ENCODE measurements at places on chromosomes 5 and 9. TPM values are rescaled to one million over a fixed set of nuclear protein-coding genes. Genes with fewer than 3 reads are reported as not detected.

CTXN3 gene
- total RNA-seq = 0.09 TPM

ESM1 gene
- not detected for total RNA-seq

LIX1 gene
- 164 TPM for total RNA-seq

DNA sequence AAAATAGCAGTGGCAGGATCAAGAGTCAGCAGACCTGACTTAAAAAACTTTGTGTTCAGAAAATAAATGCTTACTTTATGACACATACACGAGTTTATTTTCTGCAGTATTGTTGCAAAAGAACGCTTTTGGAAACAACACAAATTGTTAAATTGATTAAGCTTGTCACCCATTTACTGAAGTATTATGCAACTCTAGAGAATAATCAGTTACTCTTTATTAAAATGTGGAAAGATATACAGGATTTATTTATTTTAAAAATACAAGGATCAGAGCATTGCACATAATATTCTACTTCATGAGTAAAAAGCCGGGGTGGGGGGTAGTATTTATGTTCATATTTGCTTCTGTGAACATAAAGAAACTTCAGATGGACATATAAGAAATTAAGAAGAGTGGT, 20.0 kb downstream of the FYB1 start:
- DNase-seq = no peak

CLINT1 gene
- total RNA-seq = 58.4 TPM

LRRC19 gene
- not detected for total RNA-seq

DNA sequence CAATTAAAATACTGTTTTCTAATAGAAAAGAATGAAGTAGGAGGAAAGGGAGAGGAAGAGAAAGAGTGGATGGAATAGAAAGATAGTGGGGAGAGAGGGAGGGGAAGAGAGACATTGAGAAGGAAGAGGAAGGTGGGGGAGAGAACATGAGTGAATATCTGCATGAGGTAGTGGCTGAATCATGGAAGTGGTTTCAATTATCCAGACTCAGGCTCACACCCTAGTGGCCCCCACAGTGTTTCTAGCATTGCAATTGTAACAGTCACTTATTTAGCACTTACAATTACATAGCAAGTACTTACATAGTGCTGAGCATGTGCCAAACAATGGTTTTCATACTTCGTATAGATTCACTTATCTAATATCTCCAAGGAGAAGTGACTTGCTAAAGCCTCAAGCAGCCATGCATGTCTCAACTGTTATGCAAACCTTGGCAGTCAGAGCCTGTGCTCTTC, 72.7 kb downstream of the CAST start:
- no peak for DNase-seq

DNA sequence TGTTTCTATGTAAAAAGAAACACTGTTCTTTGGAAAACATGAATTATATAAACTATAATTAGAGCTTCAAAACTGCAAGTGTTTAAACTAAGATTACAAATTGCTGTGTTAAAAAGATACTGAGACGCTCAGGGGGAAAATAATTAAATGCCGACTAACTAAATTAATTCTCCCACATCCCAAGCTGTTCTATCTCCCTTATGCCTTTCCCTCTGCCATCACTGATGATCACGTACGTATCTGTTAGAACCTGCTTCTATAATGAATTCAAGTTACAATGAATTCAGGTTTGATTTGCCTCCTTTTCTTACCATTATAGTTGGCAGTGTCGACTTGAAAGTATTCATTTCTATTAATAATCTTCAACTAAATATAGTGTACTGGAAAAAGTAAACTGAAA, 349.9 kb upstream of the CDH6 start:
- DNase-seq = no peak

DNA sequence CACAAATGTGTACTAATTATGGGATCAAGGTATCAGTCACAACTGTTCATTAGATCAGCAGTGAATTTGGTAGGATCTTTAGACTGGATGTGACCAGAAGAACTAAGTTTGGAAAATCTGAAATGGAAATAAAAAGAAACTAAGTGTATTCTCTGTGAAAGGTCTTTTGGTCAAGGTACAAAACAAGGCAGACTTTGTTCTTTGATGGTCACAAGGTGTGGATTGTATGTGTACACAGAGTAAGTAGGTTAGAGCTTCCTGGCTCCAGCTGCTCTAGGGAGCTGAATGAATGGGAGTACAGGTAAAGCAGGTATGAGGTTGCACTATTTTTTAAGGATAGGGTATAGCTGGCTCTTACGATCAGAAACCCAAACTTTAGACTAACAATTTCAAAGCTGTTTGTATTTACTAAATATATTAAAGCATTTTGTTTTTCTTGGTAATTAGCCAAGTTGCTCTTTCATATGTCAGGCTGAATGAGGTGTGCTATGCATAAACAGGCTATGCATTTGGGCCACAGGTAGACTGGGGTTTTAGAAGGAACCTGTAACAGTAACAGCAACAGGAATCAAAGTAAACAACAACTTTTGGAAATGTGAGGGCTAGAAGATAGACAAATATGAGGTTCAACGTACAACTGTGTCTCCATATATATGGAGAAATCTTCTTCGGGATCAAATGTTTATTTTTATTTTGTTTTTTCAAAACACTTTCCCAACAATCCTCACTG, 32.5 kb downstream of the FAM169A start:
- DNase-seq = no peak

DNA sequence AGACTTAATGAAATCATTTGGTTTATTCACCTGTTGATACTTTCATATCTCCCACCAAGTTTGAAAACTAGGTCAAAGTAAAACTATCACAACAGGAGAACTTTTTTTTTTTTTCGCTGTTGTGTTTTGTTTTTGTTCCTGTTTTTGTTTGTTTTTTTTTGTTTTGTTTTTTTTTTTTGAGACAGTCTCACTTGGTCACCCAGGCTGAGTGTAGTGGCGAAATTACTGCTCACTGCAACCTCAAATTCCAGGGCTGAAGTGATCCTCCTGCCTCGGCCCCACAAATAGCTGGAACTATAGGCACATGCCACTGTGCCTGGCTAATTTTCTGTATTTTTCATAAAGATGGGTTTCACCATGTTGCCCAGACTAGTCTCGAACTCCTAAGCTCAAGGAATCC, 49.3 kb downstream of the MLLT3 start:
- no peak for DNase-seq

Data from neural progenitor cell (in vitro differentiated cells).